SJCRH30 (cell line): ENCODE measurements at places on chromosomes 7 and 10.
A peak's percentile ranks its signal among the peaks of the same experiment; 100 is the strongest.

- no peak for DNase-seq
These were observed 515.6 kb downstream of the INHBA start for GRCh38 chr7:41187322-41187721.

DNA sequence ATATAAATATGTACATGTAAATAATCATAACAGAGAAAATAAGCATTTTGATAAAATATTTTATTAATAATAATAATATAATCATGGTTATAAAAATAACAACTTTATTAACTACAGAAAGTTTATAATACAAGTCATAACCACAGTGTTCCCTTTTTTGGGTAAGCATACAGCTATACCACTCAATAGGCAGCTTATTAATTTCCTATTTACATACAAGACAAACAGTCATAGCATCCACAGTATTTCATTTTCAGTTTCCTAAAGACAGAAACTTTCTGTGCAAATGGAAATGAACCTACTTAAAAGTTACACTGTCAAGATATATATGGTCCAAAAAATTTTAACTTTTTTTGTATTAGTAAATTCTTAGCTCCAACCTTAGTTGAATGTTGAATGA is 70.9 kb downstream of the HGF start:
- no peak for DNase-seq

DNA sequence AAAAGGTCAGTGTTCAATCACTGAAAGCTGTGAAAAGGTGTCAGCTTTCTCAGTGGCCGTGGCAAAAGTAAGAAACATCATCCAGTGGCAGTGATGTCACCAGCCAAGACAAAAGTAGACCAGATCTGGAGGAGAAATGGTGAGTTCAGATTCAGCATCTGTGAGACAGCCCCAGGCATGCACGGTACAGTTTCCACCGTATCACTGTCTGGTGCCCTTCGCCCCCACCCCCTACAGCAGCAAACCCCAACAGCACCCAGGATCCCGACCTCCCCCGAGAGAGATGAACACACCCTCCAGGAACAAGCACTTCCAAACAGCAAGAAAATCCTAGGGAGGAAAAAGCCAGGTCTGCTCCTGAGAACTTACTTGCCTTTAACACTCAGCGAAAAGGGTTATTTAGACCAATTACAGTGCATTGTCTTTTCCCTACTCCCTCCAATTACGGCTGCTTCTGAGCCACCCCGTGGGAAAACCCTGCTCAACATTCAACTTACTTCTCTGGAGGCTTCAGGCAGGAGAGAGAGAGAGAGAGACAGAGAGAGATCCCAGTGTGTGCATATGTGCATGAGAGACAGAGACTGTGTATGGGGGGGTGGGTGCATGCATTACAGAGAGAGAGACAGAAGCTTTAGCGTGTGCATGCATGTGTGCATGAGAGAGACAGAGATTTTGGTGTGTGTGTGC is 189.6 kb downstream of the GRID1 start:
- no peak for DNase-seq

DNA sequence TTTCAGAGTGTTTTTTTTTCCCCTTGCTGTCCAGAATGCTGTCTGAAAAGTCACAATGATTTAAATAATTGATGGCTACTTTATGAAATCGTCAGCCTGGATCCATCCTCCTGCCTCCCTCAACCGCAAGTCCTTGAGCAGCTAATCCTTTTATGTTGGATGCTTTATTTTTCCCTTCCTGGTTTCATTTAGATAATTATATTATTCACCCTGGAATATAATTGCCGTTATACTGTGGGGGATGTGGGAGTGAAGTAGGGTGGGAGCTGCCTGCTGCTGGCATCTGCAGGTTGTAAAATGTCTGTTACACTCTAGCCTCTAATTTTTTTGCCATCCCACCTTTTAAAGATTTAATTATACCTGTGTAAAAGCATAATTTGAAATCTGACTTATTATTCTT is 290.5 kb upstream of the LRGUK start:
- DNase-seq: no peak

DNA sequence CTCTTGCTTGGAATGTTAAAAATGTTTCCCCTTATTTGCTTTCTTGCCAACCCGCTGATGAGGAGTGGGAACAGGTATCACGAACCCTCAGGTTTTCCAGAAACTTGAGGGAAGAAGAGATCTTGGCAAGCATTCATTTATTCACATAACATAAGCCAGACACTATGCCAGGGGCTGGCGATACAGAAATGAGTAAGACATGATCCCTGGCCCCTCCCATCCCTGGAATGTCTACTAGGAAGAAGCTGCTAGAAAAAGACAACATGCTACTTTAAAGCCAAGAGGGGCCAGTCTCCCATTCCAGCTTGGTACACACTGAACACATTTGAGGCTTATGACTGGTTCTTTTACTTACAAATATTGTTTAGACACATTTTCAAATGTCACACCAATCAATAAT is 26.4 kb downstream of the SLC35B4 start:
- DNase-seq: no peak

GRCh38 chr10:71697938-71698709 is 21.5 kb downstream of the C10orf105 start:
- no peak for DNase-seq

DNA sequence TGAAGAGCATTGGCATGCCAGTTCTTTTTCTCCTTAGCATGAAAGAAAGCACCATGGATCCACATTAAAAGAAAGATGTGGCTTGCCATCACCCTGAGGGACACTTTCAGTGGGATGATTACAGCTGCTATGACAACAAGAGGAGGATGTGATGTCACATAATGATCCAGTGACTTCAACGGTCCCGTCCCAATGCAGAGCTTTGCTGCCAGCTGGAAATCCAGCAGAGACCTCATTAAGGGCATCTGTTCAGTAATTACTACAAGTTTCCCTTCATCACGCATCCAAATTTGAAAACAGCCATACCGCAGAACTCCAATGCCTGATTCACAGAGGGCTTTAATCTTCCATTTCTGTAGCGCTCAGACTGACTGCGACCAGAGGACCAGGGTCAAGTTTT is 206.6 kb downstream of the LSM5 start:
- DNase-seq: no peak

DNA sequence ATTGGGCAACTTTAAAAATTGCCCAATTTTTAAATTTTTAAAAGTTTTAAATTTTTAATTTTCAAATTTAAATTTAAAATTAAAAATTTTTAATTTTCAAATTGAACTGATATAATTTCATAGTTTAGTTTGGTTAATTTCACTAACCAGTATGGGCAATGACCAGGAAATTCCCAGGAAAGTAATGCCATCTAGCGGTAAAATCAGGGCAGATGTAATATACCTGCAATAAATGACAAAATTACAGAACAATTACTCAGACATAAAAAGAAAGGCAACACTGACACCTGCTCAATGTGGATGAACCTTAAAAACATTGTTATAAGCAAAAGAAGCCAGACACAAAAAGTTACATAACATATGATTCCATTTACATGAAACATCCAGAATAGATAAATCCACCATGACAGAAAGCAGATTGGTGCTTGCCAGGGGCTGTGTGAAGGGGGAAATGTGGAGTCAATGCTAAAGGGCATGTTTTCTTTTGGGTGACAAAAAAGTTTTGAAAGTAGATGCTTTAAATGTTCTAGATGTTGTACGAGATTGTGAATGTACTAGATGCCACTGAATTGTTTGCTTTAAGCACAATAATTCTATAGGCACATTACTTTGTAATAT is 28.6 kb upstream of the SLC16A12 start:
- peak; percentile 55 for DNase-seq

DNA sequence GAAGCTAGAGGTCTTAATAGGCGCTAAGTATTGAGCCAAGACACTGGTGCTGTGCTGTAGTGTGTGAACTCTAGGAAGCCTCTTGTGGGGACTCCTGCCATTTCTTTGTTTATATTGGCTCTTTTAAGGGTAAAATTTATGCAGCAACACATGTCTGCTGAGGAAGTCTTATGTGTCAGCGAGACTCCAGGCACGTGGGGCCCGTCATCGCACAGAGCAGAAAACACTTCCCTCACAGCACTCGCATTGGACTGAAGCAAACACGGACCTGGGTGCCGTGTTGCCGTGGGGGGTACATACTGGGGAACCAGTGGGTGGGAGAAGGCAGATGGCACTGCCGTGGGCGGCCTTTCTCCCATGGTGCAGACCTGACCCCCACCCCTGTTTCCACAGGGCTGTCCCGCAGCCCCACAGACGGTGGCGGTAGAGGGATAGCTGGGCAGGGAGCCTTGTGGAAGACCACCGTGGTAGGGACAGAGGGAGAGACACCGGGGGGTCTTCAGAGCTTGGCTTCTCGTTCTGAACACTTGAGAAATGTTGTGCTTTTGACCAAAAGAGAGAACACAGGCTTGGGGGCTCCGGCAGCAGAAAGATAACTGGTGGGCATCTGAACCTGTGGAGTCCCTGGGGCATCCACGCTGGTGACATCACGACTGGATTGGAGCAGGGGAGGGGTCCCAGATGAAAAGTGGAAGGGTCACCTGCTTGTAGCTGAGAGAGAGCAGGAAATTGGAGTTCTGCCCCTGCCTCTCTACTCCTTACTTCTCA is 284.7 kb upstream of the SHH start:
- DNase-seq: no peak

DNA sequence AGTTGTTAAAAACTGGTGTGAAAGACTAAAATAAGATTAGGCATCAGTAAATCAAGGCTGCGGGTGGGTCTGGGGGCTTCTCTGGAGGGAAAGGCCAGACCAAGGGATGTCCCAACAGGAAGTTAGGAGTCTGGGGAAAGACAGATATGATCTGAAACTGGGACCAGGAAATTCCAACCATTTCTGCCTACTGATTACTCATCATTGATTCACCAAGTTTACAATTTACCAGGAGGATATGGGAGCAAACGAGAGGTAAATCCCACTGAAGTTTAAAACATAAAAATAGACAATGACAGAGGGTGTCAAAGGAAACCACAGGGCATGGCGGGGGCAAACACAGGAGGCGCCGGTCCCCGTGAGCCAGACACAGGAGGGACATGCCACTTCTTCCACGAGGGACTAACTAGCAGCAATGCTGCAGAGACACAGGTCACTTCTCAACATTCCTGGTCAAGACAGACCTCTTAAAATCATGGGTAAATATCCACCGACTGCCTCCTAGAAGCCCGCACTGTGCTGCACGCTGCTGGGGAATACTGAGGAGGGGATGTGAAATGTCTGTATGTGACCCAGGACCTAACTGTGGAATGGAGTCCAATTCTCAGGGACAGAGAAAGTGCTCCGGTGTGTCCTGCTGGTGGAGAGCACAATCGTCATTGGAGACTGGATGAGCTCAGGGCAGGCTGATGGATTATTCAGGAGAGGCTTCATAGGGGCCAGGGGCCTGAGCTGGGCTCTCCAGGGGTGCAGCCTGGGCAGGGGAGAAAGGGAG is 153.4 kb upstream of the KLF14 start:
- DNase-seq: no peak

- DNase-seq: no peak
These were observed 30.6 kb upstream of the C10orf120 start for GRCh38 chr10:122730238-122730637.

DNA sequence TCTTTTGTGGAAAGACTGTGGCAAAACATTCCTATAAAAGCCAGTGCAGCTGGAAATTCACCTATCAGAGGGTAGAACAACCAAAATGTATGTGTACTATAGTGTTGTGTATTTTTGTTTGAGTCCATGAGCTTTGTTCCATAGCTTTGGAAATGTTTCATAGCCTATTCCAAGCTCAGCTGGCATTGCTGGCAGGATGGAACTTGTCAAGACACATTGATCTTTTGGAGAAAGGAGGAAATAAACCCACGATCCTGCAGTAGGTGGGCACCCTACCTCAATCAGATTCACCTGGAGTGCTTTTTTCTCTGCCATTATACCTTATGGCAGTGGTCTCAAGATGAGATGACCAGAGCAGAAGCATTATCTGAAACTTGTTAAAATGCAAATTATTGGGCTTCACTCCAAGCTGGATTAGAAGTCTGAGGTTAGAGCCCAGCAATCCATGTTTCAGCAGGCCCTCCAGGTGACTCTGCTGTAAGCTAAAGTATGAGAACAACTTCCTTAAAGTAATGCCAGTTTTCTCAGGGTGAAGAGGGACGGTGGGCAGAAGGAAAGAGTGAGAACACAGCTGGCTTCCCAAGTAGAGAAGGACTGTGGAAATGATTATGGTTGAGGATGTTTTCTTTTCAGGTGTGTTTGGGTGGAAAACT is 30.3 kb upstream of the CDK1 start:
- no peak for DNase-seq

DNA sequence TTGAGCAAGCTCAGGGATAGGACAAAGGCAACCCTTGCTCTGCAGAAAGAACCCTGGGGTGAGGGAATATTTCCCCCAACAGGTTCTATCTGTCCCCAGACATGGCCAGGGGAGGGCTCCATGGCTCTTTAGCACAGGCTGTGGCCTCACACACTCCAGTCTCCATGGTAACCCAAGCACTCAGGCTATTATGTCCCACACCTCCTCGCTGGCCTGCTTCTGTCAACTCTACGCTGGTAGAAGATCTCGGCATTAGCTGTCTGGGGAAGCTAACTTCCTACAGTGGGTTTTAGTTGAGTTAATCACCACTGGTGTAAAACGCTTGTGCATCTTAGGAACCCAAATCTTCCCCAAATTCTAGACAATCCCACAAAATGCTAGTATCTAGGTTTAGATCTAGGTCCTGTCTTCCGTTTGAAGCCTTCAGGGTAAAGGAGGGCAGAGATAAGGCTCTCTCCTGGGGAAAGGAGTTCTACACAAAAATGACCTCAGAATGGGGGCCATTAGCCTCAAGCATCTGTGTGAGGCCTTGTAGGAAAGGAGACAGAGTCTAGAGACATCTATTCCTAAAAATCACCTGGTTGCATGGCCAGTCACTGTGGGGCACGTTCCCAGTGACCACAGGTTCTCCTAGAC is 36.7 kb upstream of the SLIT1 start:
- no peak for DNase-seq

- DNase-seq: peak; percentile 85
These were observed at the start of gene ETV1 for GRCh38 chr7:13989126-13989948. Gene ETV1, minus strand, starts transcription at chr7:13989666. Its CDS starts 614 bp downstream, at chr7:13989052.

DNA sequence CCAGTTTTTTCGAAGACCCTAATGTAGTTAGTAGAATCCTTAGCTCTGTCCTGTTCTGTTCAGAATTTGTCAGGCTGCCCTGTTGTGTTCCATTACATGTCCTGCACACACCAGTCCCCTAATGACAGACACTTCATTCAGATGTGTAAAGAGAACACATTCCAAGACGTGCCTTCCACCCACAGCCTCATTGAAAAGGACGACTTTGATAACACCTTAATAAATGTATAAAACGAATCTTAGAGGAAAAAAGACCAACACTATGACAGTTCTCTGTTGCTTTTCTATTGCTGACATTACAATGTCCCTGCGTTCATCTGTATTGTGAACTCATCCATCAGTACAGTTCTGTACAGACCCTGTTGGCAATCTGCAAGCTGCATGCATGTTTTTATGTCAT is 3.5 kb downstream of the LRRTM3 start:
- DNase-seq: no peak

GRCh38 chr10:111430070-111430469 is 353.2 kb downstream of the ADRA2A start:
- no peak for DNase-seq

DNA sequence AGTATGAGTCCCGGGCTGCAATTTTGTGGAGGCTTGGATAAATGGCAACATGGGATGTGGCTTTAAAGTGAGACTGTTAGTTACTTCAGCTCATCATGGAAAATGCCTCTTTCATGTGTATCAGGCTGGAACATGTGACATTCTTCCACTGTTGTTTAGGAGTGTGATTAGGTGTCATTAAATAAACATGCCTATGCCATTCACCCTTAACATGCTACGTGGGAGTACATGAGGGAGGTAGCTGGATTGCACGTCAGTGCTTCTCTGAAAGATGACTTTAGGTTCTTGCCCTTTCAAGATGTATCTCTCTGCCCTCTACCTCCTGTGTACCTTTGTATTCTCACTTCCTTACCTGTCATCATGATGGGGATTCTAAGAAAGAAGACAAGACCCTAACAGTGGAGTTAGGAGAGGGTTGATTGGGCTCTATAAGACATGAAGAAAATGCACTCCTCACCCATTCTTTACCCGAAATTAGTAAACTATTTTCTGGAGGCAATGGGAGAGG is 8.9 kb downstream of the AKR1E2 start:
- no peak for DNase-seq
